ENCODE measurements at places on chromosomes 3 and 15.
A peak's percentile ranks its signal among the peaks of the same experiment; 100 is the strongest.

- no peak for DNase-seq
Measured at GRCh38 chr15:72426753-72427152, 28.6 kb downstream of the TMEM202 start.

DNA sequence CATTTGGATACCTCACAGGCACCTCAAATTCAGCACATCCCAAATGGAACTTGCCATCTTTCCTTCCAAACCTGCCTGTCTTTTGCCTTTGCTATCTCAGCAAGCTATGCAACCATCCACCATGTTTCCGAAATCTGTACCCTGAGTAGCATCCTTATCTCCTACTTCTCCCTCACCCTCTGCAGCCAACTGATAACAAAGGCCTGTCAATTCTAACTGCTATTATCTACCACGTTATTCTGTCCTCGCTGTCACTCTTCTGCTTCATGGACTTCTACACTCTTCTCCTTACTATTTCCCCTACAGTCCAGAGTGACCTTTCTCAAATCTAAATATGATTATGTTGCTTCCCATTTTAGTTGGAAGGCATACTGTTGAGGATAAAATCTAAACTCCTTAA lies 25.5 kb upstream of the TAFA4 start:
- DNase-seq: no peak

DNA sequence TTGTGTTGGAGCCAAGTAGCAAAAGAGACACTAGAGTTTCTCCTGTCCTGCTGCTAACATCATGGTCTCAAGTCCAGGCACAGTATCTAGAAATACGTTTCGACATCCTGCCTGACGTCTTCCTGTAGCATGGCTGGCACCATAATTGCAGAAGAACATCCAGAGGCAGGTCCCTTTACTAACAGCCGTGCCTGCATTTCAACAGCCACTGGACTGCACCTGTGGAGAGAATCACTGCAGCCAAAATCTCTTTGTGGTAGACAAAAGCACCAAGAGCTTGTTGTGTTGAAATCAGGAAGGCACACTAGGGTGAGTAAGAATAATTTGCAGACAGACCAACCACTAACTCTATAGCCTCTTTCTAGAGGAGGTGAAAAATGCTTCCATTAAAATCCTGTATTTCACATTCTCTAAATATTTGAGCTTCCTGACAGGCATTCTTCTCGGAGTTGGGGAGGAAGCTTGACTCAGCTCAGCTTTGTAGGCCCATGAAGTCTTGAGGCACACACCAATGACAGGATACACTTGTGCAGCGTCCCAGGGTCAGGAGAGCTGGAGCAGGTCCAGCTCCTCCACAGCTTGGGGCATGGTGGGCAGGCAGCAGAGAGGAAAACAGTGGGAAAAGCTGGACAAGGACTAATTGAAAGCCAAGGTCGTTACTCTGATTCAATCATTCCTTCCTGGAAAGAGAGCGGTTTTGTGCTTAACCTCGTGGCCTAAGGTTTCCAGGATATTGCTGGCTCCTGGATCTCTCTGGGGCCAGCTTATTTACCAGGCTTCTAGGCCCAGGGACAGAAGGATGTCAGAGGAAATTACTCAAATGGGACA lies 244.9 kb downstream of the FAM43A start:
- DNase-seq: no peak

DNA sequence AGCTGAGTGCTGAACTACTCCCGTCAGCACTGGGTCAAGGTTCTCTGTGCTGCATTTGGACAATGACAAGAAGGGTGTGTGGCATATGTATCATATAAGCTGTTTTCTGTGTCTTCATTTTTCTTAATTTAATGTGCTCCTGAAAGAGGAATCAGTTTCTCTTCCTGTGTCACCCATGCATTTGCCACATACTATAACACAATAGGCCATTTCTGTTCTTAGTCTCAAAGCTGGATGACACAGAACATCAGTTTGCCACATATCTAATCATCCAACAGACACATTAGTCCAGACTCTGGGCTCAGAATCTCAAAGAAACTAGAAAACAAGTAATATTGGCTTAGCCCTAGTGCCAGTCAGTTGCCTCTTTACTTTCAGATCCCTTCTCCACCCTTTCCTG lies 34.1 kb downstream of the CEP19 start:
- no peak for DNase-seq

GRCh38 chr3:101780661-101781060 lies 1.6 kb downstream of the NXPE3 start:
- DNase-seq: no peak

GRCh38 chr3:184155644-184156521 lies 706 bp downstream of the DVL3 start:
- DNase-seq: peak; percentile 56

GRCh38 chr3:178352326-178353005 lies 183.8 kb upstream of the KCNMB2 start:
- DNase-seq: no peak

GRCh38 chr3:40079847-40080240 lies 229.7 kb upstream of the EIF1B start:
- no peak for DNase-seq

GRCh38 chr3:158568784-158569183 lies 2.2 kb upstream of the MLF1 start:
- DNase-seq: no peak

GRCh38 chr15:91472316-91472756 lies 372.3 kb downstream of the SV2B start:
- DNase-seq: no peak

GRCh38 chr15:52392008-52392687 lies 96.5 kb upstream of the MYO5C start:
- DNase-seq: no peak

DNA sequence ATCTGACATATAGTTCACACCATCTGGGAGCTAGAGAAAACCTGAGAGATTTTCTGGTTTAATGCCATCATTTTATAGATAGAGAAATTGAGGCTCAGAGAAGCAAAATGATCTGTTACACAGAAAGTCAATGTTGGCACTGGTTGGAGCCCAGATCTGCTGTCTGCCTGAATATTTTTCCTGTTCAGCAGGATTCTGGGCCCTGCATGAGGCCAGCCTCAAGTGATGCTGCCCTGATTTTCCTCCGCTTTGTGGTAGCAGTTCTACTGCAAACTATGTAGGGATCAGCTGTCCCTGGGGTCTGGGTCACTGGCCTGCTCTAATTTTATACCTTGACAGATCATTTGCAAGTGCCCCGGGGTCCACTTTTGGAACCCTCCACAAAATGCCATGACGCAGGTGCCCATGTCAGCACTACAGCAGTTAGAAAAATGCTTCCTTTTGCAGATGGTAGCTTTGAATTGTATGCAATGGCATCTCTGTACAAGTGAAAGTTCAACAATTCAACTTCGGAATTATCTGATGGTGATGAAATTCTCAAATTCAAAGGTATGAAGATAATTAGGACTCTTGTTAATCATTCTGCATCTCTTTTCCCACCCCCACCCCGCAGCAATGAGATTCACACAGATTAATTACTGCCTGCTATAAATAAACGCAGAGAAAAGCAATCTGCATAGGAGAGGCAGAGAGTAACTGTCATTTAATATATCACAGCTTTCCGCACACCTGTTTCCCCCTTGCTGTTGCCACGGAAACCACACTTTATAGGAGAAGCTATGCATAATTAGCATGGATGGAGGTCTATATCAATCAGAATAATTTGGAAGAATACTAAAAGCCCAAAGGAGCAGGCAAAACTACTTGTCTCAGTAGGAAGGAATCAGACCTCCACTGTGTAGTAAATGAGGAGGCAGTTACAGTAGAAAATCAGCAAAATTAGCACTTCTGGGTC lies 222.6 kb downstream of the PDCD6IP start:
- peak; percentile 15 for DNase-seq
